ENCODE measurements at places on chromosomes 7 and 10.

GRCh38 chr10:93482145-93482834 is at the start of gene MYOF:
Gene MYOF (minus strand): TSS chr10:93482334. CDS start chr10:93482194, 140 bp downstream.
- DNase-seq = no peak

DNA sequence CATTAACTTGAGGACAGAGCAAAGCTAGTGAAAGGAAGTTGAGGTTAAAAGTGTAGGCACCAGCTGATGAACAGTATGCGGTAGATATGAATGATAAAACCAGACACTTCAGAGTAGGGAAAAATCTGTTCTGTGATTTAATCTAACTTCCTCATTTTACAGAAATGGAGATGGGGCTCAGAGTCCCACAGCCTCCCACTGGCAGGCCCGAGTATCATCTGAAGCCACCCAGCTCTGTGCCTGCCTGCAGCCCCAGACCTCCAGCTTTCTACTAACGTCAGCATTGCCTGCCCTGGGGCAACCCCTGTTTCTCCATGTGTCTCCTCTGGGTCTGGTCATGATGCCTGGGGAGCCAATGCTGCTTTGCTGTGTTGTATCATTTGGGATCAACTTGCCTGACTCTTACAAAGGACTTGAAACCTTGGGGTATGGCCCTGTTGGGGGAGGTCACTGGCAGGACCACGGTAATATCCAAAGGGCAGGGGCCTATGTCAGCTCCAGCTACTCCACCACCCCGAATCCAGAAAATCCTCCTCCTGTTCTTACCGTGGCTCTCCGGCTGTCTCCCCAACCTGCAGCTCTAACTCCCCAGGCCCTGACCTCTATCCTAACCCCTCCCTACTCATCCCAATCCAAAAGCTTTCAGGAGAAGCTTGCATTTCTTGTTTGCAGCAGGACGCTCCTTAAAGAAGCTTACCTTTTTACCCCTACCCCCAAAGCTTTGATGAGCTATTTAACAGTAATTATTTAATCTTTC is 56.2 kb upstream of the NPY start:
- no peak for DNase-seq

- DNase-seq = no peak
Observed at GRCh38 chr10:123398756-123399155, 244.6 kb downstream of the BUB3 start.

GRCh38 chr7:145474009-145474686 is 638.3 kb upstream of the TPK1 start:
- DNase-seq = no peak

DNA sequence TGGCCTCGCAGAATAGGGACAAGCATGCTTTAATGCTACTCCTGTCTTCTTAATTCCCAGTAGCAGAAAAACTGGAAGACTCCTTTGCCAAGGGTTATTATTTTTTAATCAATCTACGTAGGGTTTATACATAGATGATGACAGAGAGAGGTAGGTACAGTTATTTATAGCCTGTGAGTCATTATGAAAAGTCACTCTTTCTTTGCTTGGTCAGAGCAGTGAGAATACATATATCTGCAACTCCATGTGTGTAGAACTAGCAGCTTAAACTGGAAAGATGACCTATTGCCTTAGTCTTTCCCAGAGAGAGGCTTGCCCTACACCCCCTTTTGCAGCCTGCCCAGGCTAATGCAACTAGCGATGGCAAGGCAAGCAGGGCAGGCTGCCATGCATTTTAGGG is 1050.6 kb downstream of the NRG3 start:
- DNase-seq = no peak

DNA sequence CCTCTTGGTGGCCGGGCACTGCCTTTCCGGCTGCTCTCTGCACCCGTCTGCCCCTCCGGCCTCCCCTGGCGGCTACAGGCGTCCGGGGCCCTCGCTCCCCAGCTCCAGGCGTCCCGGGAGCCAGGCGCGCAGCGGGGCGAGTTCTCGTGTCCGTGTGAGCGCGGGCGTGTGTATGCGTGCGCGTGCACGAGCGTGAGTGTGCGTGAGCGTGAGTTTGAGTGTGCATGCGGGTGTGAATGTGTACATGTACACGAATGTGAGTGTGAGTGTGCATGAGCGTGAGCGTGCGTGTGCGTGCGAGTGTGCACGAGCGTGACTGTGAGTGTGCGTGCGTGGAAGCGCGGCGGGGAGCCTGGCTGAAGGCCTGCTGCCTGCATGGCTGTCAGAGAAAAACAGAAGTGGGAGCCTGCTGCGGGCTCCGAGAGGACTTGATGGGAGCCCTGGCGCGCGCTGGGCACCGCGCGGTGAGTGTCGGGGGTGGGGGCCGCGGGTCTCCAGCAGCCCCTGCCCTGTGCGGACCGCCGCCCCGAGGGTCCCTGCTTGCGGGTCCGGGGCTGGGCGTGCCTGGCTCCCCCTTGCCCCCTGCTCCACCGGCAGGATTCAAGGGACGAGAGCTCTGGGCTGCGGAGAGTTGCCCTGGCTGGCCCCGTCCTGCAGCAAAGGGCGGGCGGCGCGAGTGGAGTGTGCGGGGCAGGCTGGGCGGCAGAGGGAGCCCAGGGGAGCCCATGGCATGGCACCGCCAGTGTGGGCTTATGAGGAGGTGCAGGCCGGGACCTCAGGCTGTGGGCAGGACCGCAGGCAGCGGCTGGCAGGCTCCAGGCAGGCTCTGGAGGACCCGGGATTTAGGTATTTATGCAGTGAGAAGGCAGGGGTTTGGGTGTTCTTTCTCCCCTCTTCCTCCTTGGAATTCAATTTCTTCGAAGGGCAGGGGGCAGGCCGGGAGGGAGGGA is 75.8 kb upstream of the EN2 start:
- DNase-seq = no peak

GRCh38 chr7:30148951-30149459 is 14.2 kb downstream of the MTURN start:
- DNase-seq = no peak
